ENCODE measurements at places on chromosomes 7 and 10. TPM values are rescaled to one million over a fixed set of nuclear protein-coding genes. Genes with fewer than 3 reads are reported as not detected.

DNA sequence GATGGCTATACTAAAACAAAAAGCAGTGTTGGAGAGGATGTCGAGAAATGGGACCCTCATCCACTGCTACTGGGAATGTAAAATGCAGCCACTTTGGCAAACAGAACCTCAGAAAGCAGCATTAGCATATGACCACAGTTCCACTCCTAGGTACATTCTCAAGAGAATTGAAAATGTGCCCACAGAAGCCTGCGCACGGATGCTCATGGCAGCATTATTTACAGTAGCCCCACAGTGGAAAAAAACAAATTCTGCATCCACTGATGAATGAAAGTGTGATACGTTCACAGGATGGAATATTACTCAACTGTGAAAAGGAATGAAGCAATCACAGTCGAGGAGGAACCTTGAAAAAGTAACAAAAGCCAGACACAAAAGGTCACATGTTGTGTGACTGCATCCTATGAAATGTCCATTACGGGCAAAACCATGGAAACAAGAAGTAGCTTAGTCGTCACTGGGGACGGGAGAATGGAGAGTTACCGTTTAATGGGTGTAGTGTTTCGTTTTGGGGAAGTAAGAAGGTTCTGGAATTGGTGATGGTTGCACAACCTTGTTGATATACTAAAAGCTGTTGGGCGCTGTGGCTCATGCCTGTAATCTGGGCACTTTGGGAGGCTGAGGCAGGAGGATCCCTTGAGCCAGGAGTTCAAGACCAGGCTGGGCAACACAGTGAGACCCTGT is 2.5 kb upstream of the UPK3B start:
- peak; percentile 8 for DNase-seq

The PLEKHS1 gene
- 1.3 TPM for total RNA-seq

The PRPS1L1 gene
- total RNA-seq, result not detected

- peak; percentile 78 for DNase-seq
These were observed 84.2 kb upstream of the MKI67 start for GRCh38 chr10:128210215-128211063.

DNA sequence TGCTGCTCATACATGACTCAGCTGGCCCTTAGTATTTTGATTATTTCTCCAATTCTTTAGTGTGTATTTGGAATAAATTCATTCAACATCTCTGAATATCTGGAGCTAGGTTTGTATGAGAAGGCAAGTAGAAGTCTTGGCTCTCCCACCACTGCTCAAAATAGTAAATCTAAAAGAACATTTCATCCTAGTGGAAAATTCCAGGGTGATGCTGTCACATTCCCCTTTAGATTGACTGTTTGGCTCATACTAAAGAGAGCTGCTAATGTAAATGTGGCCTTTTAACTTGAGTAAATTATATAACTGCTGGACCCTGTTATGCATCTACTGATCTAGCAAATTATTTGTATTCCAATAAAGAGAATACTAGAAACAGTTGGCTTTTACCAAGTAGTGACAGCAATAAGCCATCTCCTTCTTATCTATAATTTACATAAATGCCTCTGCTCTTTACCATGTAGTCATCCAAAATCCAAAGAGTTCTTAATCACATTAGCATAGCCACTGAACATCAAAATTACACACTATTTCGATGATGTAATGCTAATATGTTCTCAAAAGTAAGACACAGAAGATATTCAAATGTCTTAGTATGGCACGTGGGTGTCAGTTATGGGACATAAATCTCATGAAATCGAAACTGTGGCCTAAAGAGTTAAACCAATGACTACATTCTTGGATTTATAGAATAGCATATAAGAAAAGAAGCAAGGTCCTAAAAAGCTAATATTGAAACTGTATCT is 86.9 kb upstream of the KCND2 start:
- peak; percentile 39 for DNase-seq

GRCh38 chr10:67487906-67488619 is 207.9 kb downstream of the CTNNA3 start:
- DNase-seq, result no peak

- peak; percentile 55 for DNase-seq
These were observed 24.4 kb downstream of the TACC2 start for GRCh38 chr10:122013311-122013780.

- peak; percentile 57 for DNase-seq
These were observed 126.9 kb upstream of the KLF6 start for GRCh38 chr10:3911713-3912442.

The ENKUR gene
- total RNA-seq, result not detected

The NRAP gene
- total RNA-seq, result not detected

The IGFBP1 gene
- total RNA-seq, result 0.55 TPM

The CYP3A5 gene
- 423 TPM for total RNA-seq

The TDRD1 gene
- not detected for total RNA-seq

GRCh38 chr10:133361773-133362441 is 4.1 kb upstream of the FUOM start:
- no peak for DNase-seq

The TEX47 gene
- not detected for total RNA-seq

- no peak for DNase-seq
These were observed 73.7 kb downstream of the FOXL3 start for GRCh38 chr7:363626-364025.

GRCh38 chr10:97490592-97490991 is 7.6 kb downstream of the MMS19 start:
- DNase-seq, result no peak

- peak; percentile 13 for DNase-seq
These were observed 125.4 kb upstream of the BET1 start for GRCh38 chr7:94129443-94130140.

The TMEM72 gene
- total RNA-seq, result not detected

DNA sequence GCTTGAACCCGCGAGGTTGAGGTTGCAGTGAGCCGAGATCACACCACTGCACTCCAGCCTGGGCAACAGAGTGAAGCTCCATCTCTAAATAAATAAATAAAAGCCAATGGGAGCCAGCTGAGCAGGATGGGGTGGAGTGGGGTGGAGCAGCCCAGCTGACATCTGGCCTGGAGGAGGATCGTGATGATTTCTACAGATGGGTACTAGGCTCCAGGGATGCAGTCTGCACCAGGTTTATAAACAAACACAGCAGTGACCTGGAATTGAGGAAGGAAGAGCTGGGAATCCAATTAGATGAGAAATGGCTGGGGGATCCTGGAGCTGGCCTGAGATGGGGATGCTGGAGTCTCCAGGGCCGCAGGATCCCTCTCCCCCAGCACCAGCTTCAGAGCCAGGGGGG is 7.3 kb upstream of the GRIFIN start:
- peak; percentile 26 for DNase-seq

The STEAP2 gene
- total RNA-seq, result 18.5 TPM
